ENCODE measurements at places on chromosomes 7 and 10. TPM values are rescaled to one million over a fixed set of nuclear protein-coding genes. Genes with fewer than 3 reads are reported as not detected.

GDF2 gene
- not detected for total RNA-seq

PNLIPRP3 gene
- total RNA-seq, result not detected

HOXA4 gene
- not detected for total RNA-seq

TSPAN33 gene
- 6.6 TPM for total RNA-seq

TAS2R16 gene
- not detected for total RNA-seq

OPN1SW gene
- total RNA-seq, result not detected

DLG5 gene
- 35.5 TPM for total RNA-seq

LIPN gene
- not detected for total RNA-seq

ANKRD7 gene
- total RNA-seq, result not detected

C7orf33 gene
- total RNA-seq, result not detected

GJC3 gene
- not detected for total RNA-seq

PGAM2 gene
- total RNA-seq, result 13.3 TPM

ADO gene
- total RNA-seq, result 32.5 TPM

ATG9B gene
- 9.4 TPM for total RNA-seq

NRG3 gene
- total RNA-seq, result 3.2 TPM

HIF1AN gene
- total RNA-seq, result 49.6 TPM

PNLIPRP1 gene
- not detected for total RNA-seq

GARIN1A gene
- 8.2 TPM for total RNA-seq

DDX50 gene
- total RNA-seq, result 31.6 TPM

CYP2C18 gene
- not detected for total RNA-seq

DOCK4 gene
- 60.3 TPM for total RNA-seq

CALN1 gene
- 3.5 TPM for total RNA-seq

PLAC9 gene
- total RNA-seq, result not detected

PARP12 gene
- total RNA-seq, result 0.15 TPM

IDI2 gene
- not detected for total RNA-seq

TEX47 gene
- total RNA-seq, result not detected

CTNNA3 gene
- total RNA-seq, result 3.3 TPM

TMEM213 gene
- total RNA-seq, result not detected

NPY4R gene
- not detected for total RNA-seq

CARD11 gene
- total RNA-seq, result 1.4 TPM

CLDN3 gene
- not detected for total RNA-seq

GRM8 gene
- total RNA-seq, result 7.8 TPM

All from glutamatergic neuron (in vitro differentiated cells).